ENCODE measurements at places on chromosomes 11 and 22.

DNA sequence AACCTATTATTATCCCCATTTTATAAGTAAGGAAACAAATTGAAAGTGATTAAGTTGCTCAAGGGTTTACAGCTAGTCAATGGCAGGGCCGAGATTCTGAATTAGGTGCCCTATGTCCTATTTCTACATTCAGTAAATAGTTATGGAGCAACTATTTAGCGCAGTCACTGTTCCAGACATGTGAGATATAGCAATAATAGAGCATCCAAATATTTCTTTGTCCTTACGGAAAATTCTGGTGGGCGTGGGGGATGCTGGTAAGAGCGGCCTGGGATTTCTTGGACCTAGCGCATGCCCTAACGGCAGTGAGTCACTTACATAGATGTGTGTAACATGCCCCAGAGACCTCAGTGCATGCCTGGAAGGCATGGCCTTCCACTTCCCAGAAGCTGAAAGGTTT lies 4.4 kb downstream of the DTX4 start:
- no peak for DNase-seq

DNA sequence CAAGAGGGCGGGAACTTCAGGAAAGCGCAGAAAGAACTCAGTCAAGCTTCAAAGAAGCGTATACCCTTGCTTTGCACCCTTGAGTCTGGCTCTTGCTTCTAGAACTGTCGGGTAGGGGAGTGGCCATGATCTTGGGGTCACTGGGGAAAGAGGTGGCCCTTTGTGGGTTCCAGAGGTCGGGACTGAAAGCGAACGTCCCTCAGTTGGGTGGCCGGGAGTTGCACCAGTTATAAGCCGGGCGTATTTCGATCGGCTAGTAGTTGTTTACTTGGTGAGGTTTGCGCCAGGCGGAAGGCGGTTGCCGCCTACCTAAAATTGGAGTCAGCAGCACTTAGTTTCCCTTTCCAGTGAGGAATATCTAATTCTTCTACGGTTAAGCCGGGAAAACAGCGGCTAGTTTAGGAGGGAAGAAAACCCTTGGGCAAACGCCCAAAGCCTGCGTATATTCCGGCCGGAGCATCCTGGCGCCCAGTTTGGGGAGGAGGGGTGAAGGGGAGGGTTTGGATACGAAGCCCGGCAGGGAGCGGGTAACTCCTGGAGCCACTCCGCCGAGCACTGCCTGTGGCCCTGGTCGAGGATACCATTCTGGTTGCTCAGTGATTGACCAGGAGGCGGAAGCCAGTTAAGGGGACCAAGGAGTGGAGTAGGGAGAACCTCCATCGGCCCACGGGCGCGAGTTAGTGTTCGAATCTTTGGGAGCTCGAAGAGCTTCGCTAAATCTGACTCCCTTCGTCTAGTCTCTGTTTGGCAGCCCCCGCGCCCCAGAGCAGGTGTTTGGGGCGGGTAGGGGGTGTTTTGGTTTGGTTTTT lies 807 bp upstream of the WT1 start:
- DNase-seq: no peak

- no peak for DNase-seq
These were observed 631 bp upstream of the C22orf39 start for GRCh38 chr22:19448076-19448607.

GRCh38 chr11:130738611-130739010 lies 177.7 kb downstream of the SNX19 start:
- DNase-seq: no peak

GRCh38 chr11:107882095-107882820 lies 23.7 kb upstream of the SLC35F2 start:
- no peak for DNase-seq

- DNase-seq: no peak
These were observed 23.1 kb upstream of the ATXN10 start for GRCh38 chr22:45648301-45649117.

- no peak for DNase-seq
These were observed 248.5 kb downstream of the ETS1 start for GRCh38 chr11:128338811-128339210.

DNA sequence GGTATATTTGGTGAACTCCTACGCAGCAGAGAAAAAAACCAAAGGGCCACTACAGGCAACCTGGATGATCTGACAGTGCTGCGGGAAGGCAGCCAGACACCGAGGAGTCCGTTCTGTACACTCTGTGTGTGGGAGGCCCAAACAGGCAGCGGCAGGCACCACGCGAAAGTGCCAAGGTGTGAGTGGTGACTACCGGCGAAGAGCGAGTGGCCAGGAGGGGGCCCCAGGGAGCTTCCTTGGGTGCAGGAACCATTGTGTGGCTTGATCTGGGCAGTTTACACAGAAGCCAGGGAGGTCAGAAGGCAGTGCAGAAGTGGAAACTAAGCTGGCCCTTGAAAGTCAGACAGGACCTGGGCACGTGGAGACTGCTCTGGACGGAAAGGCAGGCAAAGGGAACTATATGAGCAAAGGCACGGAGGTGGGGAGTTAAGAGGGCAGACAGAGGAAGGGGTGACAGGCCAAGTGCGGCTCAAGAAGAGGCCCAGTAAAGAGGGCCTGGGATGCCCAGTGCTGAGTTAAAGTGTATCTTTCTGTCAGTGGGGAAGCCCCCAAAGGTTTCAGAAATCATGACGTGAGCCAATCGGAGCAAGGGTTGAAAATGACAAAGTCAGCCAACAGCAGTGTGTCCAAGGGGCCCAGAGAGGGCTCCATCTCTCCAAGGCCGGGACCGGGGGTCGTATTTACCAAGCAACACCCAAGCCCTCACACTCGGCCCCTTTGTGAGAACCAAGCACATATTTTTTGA lies 10.6 kb downstream of the TMEM184B start:
- no peak for DNase-seq

GRCh38 chr11:100681064-100681502 lies 6.0 kb upstream of the ARHGAP42 start:
- peak; percentile 80 for DNase-seq

DNA sequence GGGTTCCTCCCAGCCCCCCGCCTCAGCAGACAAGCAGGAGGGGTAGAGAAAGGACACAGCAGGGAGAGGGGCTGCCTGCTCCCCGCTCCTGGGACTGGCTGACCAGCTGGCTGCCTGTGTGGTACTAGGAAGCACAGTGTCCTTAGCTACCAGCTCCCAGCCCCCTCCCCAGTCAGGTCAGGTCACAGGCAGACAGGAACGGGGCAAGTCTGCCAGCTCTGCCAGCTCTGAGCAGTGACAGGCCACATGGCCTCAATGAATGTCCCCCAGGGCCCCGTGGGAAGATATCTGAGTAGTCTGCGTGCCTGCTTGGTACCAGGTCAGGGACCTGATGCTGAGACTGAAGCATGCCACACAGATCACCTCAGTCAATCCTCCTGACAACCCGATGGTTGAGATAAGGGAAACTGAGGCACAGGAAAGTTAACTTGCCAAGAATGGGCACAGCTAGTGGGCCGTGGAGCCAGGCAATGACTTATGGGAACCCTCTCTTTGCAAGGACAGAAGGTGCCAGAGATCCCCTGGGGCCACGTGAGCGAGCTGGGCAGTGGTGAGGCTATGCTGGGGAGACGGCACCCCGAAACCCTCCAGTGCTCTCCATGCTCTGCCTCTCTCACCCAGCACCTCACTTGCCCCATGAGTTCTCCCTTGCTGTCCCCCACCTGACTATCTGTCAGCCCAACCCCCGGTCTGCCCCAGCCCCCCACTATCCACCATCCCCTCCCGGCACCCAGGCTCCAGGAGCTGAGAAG lies 13.8 kb upstream of the MFNG start:
- DNase-seq: no peak

GRCh38 chr11:74417379-74417804 lies 19.2 kb upstream of the PGM2L1 start:
- no peak for DNase-seq

DNA sequence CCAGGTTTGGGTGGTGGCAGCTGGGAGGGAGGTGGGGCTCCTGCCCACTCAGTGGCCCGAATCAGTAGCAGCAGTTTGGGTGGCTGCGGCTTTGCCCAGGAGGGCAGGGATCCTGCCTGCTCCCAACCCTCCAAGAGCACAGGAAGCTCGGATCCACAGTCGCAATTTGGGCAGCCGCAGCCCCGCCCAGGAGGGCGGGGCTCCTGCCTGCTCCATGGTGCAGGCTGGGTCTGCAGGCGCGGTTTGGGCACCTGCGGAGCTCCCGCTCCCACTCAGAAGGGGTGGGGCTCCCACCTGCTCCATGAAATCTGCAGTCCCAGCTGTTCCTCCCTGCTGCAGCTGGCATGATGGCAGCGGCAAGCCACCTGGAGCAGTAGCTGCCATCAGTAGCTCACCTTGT lies 38.1 kb upstream of the CALCB start:
- no peak for DNase-seq

GRCh38 chr11:66974724-66975404 lies at the start of gene C11orf86:
Gene C11orf86, plus strand, starts transcription at chr11:66975304. Its CDS starts 59 bp downstream, at chr11:66975363.
- no peak for DNase-seq

- DNase-seq: no peak
These were observed 155.7 kb downstream of the TBC1D22A start for GRCh38 chr22:46918197-46918596.

- no peak for DNase-seq
These were observed 86.5 kb upstream of the E2F8 start for GRCh38 chr11:19327280-19327679.

DNA sequence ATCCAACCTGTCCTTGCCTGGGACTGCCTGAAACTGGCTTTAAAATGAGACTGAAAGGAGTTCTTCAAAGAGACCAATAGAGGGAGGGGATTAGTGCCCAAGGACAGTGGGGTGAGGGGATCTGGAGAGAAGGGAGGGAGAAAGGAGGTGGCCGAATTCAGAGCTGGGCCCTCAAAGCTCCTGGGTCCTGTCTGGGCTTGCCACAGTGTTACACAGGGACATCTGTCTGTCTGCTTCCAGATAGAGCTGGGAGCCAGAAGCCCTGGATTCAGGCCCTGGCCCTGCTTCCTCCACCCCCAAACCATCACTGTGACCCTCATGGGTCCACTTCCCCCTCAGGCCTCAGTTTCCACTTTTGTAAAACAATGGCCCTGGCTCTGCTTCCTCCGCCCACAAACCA lies 3.6 kb downstream of the KCNJ4 start:
- DNase-seq: no peak

- no peak for DNase-seq
These were observed 111.5 kb downstream of the DSCAML1 start for GRCh38 chr11:117685566-117685965.

GRCh38 chr11:22234743-22235142 lies 41.9 kb downstream of the ANO5 start:
- no peak for DNase-seq

- no peak for DNase-seq
These were observed 15.9 kb upstream of the LRP5 start for GRCh38 chr11:68296344-68297051.

DNA sequence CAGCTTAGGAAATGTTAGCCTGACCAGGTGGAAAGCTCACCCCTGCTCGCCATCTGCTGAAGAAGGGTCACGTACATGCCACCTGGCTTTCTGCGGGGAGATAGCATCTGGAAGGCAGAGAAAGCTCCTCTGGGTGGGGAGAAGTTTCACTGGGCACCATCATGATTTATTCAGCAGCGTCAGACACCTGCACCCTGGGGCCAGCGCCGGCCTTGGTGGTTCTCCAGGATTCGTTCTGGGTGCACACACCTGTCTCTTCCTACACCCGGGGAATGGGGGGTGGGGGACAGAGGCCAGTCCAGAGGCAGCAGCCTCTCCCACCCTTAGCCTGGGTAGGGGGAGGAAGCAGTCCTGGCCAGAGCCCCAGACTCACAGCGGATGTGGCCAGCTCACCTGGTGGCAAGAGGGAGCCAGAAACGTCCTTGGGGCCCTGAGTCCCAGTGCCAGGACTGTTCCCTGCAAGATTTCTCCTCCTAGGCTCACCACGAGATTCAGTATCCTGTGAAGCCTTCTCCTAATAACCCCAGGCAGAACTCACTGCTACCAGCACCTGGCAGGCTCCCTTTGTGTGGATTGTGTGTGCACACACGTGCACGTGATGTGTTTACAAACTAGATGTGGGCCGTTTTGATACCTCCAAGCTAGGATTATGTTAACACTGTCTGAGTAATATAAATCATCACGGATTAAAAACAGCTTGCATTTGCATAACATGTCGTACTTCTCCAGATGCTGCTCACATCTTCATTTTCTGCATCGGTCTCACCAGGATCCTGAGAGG lies 17.3 kb upstream of the RASD2 start:
- no peak for DNase-seq

DNA sequence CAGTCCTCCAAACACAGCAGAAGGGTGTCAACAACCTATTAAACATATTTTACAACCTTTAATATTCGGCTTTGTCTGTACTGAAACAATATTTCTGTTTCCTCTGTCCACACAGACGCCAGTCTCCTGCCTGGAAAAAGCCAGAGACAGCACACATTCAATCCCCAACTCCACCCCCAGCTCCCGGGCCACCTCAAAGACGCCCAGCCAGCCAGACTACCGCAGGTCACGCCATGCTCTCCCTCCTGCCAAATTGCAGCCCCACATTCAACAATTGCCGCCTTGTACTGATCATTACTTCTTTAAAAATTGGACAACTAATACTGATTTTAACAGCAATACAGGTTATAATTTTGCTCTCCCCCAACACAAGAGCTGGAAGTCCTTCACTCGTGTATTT lies 1.2 kb downstream of the SERGEF start:
- no peak for DNase-seq

- peak; percentile 27 for DNase-seq
These were observed 12.2 kb downstream of the MRGPRF start for GRCh38 chr11:69000831-69001242.

DNA sequence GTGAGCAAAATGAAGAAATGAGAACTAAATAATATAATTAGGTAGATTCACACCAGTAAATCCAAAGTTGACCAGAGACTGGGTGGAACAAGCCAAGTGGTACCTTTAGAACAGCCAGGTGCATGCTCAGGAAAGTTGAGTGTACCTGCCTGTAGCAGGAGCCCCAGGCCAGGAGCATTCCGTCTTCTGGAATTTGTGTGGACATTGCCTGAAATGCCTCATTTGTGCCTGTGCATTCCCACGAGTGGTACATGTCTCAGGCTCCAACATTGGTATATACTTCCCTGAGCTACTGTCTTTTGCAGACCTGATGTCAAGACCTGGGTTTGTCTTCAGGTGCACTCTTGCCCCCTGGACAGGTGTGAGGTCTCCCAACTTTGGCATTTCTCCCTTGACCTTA lies 187.6 kb upstream of the NECTIN1 start:
- no peak for DNase-seq

DNA sequence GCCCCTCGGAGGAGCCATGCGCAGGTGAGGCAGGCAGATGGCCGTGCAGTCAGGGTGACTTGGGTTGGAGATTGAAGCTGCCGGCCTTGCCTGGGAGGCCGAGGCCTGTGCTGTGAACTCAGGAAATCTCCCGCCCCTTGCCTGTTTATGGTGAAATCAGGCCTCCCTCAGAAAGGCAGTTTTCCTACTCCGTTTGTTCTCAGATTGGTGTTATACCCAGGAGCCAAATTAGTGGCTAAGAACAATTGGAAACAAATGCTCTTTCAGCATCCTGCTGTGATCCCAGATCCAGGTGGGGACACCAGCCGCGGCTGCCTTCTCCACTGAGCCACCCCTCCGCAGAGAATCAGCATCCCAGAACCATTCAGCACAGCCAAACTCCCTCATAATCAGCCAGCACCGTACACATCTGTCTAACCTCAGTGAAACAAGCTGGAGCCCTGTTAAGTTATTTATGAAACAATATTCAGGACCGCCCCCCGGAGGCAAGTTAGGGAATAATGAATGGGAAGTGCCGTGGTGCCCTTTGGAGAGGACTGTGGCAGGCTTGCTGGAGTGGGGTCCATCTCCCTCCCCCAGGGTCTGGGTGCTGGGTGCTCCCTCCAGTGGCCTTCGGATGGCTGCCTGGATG lies 60.0 kb downstream of the PKNOX2 start:
- peak; percentile 8 for DNase-seq

- DNase-seq: no peak
These were observed 891 bp downstream of the SAMM50 start for GRCh38 chr22:43955883-43956782.

Measured in HCT116 (cell line).